ENCODE measurements at places on chromosomes 4 and X. TPM values are rescaled to one million over a fixed set of nuclear protein-coding genes. Genes with fewer than 3 reads are reported as not detected.

DNA sequence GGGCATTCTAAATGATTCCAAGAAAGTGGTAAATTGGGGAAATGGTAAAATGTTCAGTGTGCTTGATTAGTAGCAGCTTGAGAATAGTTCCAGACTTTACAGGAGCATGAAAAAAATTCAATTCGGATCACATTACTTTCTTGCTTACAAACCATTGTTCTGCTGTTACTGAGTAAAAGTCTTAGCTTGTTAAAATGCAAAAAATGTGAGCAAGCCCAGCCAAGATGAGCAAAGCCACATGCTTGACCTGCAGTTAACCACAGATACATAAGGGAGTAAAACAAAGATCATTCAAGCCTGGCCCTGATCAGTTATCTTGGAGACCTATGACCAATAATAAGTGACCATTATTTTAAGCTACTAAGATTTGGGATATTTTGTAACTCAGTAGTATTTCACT, 562.9 kb upstream of the MAGEB2 start:
- H3K36me3 ChIP-seq = no peaks in the 10 kb centered on the region
- H3K4me3 ChIP-seq = no peak overlapping the region
- no peak overlapping the region for H3K27ac ChIP-seq
- no peaks in the 10 kb centered on the region for H3K4me1 ChIP-seq

DNA sequence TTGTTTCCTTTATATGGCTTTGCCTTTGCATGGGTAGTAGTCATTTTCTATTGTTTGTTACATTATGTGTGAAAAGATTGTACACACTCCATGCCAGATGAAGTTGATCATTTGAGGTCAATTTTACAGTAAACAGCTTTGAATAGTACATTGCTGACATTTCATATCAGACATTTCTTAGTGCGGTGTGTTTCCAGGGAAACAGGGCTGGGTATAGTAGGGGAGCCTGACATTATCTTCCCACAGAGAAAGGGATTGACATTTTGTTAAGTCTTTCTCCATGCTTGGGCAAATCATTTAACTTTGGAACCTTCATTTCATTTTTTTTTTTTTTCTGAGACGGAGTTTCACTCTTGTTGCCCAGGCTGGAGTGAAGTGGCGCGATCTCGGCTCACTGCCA, 5.0 kb downstream of the FUNDC2 start:
- no peak for DNase-seq
- H3K36me3 ChIP-seq = peaks cover 19% of the 10 kb centered on the region
- H3K4me1 ChIP-seq = peaks cover 6% of the 10 kb centered on the region
- H3K27ac ChIP-seq = no peak overlapping the region
- no peak overlapping the region for H3K4me3 ChIP-seq

- H3K4me1 ChIP-seq = peaks cover 20% of the 10 kb centered on the region
- peak; percentile 33 for DNase-seq
- H3K4me3 ChIP-seq = no peak overlapping the region
- no peaks in the 10 kb centered on the region for H3K36me3 ChIP-seq
- peak overlapping the region; percentile 83 for H3K27ac ChIP-seq
Observed at GRCh38 chr4:175412746-175413145, 399.3 kb downstream of the GPM6A start.

DNA sequence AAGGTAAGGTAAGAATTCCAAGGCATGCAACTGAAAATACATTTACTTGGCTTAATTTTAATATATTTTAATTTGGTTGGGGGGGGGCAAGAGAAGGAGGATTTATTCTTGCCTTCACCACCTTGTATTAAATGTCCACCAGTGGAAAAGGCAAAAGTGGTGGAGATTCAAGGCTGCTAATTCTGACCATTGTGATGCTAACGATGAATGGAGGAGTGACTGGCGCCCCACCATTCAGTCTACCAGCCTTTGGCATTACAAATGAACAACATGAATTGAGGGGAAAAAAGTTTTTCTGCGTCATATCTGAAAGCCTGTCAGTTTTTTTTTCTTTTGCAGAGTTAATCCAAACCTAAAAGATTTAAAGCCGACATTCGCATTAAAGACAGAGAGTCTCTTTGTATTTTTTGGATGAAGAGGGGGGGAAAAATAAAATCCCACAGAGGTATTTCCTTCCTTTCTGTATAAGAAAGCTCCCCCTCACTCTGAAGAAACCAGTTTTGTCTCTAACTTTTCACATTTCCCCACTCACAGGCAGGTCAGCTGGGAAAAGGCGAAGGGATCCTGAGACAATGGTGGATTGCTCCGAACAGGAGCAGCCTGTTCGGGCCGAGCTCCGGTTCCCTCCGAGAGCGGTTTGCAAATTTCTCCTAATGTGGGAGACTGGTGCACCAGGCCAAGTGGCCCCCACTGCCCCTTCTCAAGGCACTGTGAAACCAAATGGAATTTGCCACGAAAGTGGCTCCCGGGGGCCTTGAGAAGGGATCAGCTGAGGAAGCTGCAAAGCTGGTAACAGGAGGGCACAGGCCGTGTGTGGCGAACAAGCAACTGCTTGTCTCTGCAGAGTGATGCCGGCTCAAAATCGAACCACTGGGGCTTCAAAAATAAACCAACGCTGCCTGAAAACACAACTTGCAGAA, 28.1 kb downstream of the SHISA3 start:
- no peaks in the 10 kb centered on the region for H3K27me3 ChIP-seq
- no peak overlapping the region for H3K4me3 ChIP-seq
- H3K4me1 ChIP-seq = no peaks in the 10 kb centered on the region

DNA sequence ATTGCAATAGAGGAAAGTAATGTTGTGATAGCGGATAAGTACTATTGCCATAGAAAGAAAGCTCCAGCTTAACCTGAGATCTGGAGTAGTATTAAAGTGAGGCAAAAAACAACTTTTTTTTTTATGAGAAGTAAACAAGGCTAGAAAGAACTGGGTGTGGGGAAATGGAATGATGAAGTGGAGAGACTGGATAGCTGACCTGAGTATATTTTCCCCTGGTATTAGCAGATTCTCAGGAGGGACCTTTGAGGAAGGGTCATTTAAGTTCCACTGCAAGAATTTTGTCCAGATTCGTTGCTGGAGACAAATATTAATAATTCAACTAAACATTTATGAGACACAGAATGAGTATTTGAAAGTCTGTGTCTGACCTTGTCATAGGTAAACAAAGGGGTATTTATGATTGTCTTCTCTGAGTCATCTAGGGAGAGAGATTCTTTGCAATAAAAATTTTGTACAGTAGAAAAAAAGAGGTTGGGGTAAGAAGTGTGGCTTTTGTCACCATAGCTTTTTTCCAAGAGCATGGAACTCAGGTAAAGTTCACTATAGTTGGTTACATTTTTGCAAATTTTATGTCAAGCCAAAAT, 2095.9 kb downstream of the ARAP2 start:
- peaks cover 8% of the 10 kb centered on the region for H3K4me1 ChIP-seq
- DNase-seq = no peak
- no peaks in the 10 kb centered on the region for H3K27me3 ChIP-seq
- no peaks in the 10 kb centered on the region for H3K36me3 ChIP-seq
- H3K4me3 ChIP-seq = no peak overlapping the region

Gene ATP5ME
- total RNA-seq = 355 TPM

GRCh38 chrX:136647677-136648360, at the start of gene CD40LG:
CD40LG (plus strand) TSS chrX:136648158; CDS start chrX:136648249, 91 bp downstream.
- H3K36me3 ChIP-seq = no peaks in the 10 kb centered on the region
- no peak within 1 kb of the TSS for H3K27ac ChIP-seq
- DNase-seq = no peak
- H3K27me3 ChIP-seq = peaks cover 34% of the 10 kb centered on the region

Gene SCRG1
- not detected for total RNA-seq

Gene RASGEF1B
- total RNA-seq = 5.4 TPM

DNA sequence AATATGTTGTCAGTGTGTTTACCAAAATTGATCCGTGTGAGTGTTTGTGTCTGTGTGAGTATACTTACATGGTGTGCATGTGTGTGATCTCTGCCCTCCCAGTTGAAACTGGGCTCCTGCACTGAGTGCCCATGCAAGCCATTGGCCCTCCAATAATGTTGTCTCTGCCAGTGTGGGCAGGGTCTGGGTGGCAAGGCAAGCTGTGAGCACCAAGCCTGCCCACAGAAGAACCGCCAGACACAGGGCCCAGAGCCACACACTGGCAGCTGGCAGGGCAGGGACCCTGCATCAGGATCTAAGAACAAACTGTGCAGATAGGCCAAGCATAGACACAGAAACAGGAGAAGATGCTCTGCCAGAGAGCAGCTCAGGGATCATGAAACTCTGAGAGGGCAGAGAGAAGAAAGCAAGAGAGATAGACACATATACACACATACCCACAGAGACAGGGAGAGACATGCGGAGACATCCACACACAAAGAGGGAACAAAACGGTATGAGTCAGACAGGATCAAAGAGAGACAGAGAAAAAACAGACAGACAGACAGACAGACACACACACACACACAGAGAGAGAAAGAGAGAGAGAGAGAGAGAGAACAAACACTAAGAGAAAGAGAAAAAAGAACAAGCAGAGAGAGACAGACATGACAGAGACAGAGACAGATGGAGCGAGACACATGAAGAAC, 555.0 kb downstream of the MID1IP1 start:
- H3K27ac ChIP-seq = no peak overlapping the region
- H3K27me3 ChIP-seq = peaks cover 67% of the 10 kb centered on the region
- no peaks in the 10 kb centered on the region for H3K36me3 ChIP-seq
- H3K4me1 ChIP-seq = no peaks in the 10 kb centered on the region

GRCh38 chr4:38073596-38074234, 113.5 kb downstream of the PTTG2 start:
- no peak overlapping the region for H3K4me3 ChIP-seq
- DNase-seq = no peak
- no peaks in the 10 kb centered on the region for H3K36me3 ChIP-seq
- peaks cover 27% of the 10 kb centered on the region for H3K4me1 ChIP-seq

- no peak for DNase-seq
- no peaks in the 10 kb centered on the region for H3K36me3 ChIP-seq
Observed at GRCh38 chr4:84032372-84032771, 466.7 kb downstream of the NKX6-1 start.

- DNase-seq = peak; percentile 72
- H3K27me3 ChIP-seq = no peaks in the 10 kb centered on the region
- no peak overlapping the region for H3K27ac ChIP-seq
- H3K4me1 ChIP-seq = no peaks in the 10 kb centered on the region
- H3K36me3 ChIP-seq = no peaks in the 10 kb centered on the region
- H3K4me3 ChIP-seq = no peak overlapping the region
Observed at GRCh38 chr4:40283968-40284367, 51.2 kb upstream of the CHRNA9 start.

Gene MND1
- 9.7 TPM for total RNA-seq

GRCh38 chr4:10342866-10343265, 114.4 kb downstream of the ZNF518B start:
- no peaks in the 10 kb centered on the region for H3K27me3 ChIP-seq
- no peak overlapping the region for H3K4me3 ChIP-seq
- H3K4me1 ChIP-seq = no peaks in the 10 kb centered on the region
- no peaks in the 10 kb centered on the region for H3K36me3 ChIP-seq
- no peak overlapping the region for H3K27ac ChIP-seq
- DNase-seq = no peak

DNA sequence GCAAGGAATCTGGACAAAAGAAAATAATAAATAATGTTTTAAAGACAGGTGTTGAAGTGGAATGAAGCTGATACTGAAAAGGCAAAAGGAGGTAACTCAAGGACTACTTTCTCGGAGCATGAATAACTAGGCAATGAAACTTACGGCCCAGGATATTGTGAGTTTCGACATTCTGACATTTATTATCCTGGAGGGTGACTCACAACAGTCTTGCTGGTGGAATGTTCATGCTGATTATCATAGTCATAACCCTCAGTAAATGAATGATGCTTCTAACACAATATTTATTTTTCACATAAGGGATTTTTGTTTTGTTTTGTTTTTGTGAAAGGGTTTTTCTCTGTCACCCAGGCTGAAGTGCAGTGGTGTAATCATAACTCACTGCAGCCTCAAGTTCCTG, 147.0 kb upstream of the HPGD start:
- peak overlapping the region; percentile 31 for H3K27ac ChIP-seq
- DNase-seq = peak; percentile 87

GRCh38 chr4:149005191-149005590, 563.0 kb upstream of the NR3C2 start:
- no peak overlapping the region for H3K27ac ChIP-seq
- no peak overlapping the region for H3K4me3 ChIP-seq
- no peaks in the 10 kb centered on the region for H3K27me3 ChIP-seq
- DNase-seq = no peak
- H3K36me3 ChIP-seq = no peaks in the 10 kb centered on the region

Gene RAB41
- total RNA-seq = not detected

DNA sequence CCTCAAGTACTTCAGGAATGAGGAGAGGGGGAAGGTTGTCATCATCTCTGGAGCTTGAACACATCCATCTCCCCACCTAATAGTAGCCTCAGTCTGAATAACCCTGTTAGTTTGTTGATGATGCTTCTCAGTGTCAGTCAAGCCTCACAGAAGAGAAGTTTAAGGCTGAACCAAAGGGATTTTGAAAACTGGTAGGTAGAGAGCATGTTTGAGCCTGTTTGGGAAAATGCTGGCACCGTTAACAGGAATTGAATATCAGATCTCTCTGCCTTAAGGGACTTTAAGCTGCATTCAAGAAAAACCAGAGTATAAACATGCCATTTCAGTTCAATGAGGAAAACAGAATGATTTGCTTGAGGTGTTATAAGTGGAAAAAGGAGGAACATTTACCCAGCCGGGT, 73.1 kb downstream of the MAPK10 start:
- DNase-seq = no peak
- peaks cover 8% of the 10 kb centered on the region for H3K4me1 ChIP-seq
- no peak overlapping the region for H3K4me3 ChIP-seq
- peak overlapping the region; percentile 20 for H3K27ac ChIP-seq

DNA sequence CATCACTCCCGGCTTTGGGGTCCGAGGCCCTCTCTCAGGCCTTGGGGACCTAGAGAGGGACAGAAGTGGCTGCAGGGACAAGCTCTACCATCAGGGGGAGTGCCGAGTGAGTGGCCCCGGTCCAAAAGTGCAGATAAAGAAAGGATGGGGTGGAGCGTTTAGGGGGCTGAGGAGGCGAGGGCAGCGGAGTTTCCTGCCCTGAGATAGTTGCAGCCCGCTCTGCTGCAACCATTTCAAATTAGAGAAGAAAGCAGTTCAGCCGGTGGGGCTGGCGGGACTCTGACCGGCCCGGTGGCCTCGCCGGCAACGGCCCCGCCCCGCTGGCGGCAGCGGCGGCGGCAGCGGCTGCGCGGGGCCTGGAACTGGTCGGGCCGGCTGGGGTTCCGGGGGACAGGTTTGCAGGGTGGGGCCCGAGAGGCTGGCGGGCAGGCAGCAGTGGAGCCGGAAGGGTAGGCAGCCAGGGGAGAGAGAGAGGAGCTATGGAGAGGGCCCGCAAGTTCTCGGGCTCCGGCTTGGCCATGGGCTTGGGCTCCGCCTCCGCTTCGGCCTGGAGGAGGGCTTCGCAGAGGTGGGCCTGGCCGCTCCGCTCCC, 7.6 kb downstream of the DLG3 start:
- H3K27me3 ChIP-seq = peaks cover 37% of the 10 kb centered on the region
- DNase-seq = peak; percentile 47
- no peaks in the 10 kb centered on the region for H3K36me3 ChIP-seq
- H3K4me3 ChIP-seq = peak overlapping the region; percentile 70
- peaks cover 9% of the 10 kb centered on the region for H3K4me1 ChIP-seq
- no peak overlapping the region for H3K27ac ChIP-seq

GRCh38 chrX:10158279-10159144, 1.7 kb downstream of the CLCN4 start:
- H3K4me3 ChIP-seq = peak overlapping the region; percentile 74
- no peaks in the 10 kb centered on the region for H3K36me3 ChIP-seq
- DNase-seq = peak; percentile 29
- H3K27ac ChIP-seq = peak overlapping the region; percentile 54

Gene BTK
- total RNA-seq = not detected
